ENCODE measurements at places on chromosomes 1 and 21.
A peak's percentile ranks its signal among the peaks of the same experiment; 100 is the strongest.

DNA sequence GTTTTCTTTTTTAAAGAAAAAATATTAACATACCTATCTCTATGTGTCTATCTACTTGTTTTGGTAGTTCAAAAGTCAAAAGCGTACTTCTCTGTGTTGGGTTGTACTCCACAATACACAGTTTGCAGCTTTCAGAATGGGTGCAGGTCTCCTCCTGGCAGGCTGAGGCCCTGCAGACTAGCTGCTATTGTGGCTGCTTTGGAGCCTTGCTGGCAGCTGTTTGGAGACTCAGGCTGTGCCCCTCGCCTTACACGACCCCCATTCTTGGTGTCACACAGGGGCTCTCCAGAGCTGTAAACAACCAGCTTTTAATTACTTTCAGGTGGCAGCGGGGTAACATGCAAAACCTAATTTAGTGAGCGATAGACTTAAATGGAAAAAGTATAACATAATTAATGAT is 160.4 kb downstream of the DSCAM start:
- no peak for DNase-seq

DNA sequence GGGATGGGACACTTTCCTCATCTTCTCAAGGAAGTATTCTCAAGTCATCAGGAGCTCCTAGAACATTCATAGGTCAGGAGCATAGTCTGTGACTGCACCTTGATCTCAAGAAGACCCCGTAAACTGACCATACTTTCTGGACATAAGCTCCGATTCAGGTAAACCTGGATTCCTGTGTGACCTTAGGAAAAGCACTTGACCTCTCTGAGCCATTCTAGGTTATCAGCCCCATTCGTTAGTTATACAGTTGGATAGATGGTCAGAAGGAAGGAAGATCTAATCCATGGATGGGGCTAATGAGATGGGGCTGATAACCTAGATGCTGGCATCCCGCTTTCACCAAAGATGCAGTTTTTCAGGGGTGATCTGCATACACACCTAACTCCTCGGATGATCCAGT is 114.3 kb downstream of the EPHB2 start:
- DNase-seq = no peak

- no peak for DNase-seq
These were observed 40.0 kb downstream of the CLDN17 start for GRCh38 chr21:30126576-30126975.

DNA sequence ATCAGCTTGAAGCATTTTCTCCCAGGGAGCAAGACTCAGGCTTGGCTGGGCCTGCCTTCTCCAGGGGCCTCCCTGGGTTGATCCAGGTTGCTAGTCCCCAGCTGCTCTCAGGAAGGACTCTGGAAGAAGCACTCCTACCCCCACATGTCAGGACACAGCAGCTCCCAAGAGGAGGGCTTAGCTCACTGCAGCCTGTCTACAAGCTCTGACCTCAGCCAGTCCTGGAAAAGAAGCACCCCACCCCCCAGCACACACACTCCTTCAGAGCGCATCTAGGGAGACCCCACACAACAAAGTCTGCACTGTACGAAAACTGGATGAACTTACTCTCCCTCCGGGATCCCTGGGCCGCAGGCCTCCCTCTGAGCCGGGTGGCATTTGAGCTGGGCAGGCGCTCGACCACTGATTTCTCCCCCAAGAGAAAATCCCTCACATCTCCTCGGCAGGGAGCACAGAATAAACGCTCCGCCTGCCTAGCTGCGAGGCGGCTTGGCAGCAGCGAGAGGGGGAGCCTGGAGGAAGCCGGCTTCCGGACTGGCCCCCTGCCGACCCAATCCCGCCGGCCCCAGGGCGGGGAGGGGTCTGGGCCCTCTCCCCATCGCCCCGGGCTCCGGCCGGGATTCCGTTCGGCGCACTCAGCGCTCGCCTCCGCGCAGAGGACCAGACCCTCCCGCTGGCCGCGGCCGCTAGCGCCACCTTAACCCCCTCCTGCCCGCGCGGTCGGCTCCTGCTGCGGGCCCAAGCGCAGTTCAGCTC is at the start of gene KCNA2:
Gene KCNA2 (minus strand): TSS at position 458 of the 756 bp plus-strand sequence. CDS start 1,576 bp downstream, outside the sequence.
- DNase-seq = peak; percentile 76

GRCh38 chr1:25134307-25134706 is 98.0 kb downstream of the SYF2 start:
- no peak for DNase-seq

DNA sequence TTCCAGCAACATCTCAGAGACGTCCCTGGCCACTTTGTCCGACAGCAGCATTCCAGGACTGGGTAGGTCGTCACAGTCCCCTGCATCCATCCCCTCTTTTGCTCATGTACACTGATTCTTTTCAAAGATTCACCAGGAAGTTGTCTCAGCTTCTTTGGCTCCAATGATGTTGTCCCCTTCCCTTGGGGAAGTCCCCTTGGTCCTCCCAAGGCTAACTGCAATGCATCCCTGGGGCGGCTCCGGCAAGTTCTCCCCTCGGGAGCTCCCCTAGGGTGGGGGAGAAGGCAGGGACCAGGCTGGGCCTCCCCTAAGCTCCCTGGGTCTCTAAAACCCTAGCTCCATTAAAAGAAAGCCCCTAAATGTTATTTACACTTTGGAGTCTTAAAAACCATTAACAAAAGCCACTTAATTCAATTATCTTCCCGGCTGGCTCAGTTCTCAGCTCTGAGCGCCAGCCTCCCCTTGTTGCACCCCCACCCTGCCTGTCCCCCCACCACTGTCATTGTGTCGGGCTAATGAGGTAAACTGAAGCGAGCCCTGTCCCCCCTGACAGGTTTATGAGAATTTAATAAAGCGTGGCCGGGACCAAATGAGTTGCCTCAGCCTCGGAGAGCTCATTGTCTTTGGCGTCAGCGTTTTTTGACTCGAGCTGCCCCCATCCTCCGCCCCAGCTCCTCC is 25.3 kb downstream of the KNCN start:
- no peak for DNase-seq

DNA sequence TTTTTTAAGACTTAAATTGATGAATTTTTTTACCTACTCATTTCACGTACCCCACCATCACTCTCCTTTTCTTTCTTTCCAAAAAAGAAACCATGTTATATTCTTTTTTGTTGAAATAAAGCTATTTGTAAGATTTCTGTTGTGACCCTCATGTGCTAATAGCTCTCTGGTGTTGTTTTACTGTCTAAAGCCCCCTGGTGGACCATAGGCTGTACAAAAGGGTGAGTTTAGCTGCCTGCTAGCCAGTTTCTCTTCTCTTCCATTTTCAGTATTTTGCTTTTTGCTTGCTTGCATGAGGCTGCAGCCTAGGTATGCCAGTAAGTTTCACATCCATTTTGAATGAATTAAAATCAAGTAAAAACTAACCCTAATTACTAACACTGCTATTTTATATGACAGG is 15.6 kb upstream of the VAMP3 start:
- DNase-seq = no peak

DNA sequence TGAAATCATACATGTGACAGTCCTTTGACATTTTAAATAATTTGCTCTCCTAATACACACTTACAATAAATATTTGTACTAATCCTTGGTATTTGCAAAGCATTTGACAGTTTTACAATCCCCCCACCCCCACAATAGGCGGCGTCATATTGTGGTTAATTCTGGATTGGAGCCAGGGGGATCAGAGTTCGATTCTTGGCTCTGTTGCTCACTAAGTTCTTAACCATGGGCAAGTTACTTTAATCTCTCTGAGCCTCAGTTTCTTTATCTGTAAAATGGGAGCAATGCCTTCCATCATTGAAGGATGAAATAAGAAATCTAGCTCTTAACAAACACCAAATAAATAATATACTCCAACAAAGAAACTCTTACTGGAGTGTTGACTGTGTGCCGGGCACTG is 23.8 kb downstream of the CACNA1S start:
- no peak for DNase-seq

DNA sequence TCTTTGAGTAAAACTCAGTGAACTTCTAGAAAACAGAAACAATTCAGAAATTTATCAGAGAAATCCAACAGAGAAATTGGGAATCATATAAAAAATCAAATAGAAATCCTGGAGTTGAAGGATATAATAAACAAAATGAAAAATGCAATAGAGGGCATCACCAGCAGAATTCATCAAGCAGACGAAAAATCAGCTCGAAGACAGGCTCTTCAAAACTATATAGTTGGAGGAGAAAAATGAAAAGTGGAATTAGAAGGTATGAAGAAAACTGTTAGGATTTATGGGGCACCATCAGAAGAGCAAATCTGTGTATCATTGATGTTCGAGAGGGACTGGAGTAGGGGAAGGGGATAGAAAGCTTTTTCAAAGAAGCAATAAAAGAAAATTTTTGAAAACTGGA is 121.5 kb upstream of the GPR52 start:
- DNase-seq = no peak

GRCh38 chr1:232471250-232471649 is 158.7 kb downstream of the SIPA1L2 start:
- no peak for DNase-seq

- no peak for DNase-seq
These were observed 600.7 kb upstream of the USP24 start for GRCh38 chr1:55815745-55816455.

All from tongue (tissue), 3 donors.